Immature natural killer cell (primary cell): ENCODE measurements at places on chromosomes 12 and 14.

GRCh38 chr12:102920271-102920670, 3.2 kb upstream of the PAH start:
- no peak for DNase-seq

DNA sequence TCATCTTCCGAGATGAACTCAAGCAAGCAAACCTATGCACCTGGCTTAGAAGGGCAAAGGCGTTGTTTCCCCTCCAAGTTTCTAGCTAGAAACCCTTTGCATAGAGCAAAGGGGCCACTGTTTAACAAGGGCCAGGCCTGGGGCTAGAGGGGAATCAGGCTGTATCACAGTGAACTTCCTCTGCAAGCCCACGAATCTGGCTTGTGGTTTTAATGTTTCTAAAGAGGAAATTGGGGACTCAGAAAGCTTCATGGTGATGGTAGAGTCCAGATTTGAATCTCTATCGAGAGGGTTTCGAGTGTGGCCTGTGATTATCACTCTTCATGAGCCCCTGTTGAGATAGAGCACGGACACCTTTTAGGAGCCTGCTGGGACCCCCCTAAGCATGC, 189.9 kb downstream of the VRK1 start:
- DNase-seq: no peak

GRCh38 chr14:23468704-23469126, 788 bp upstream of the NGDN start:
- no peak for DNase-seq

- no peak for DNase-seq
Measured at GRCh38 chr12:4292341-4293073, 18.9 kb downstream of the CCND2 start.

DNA sequence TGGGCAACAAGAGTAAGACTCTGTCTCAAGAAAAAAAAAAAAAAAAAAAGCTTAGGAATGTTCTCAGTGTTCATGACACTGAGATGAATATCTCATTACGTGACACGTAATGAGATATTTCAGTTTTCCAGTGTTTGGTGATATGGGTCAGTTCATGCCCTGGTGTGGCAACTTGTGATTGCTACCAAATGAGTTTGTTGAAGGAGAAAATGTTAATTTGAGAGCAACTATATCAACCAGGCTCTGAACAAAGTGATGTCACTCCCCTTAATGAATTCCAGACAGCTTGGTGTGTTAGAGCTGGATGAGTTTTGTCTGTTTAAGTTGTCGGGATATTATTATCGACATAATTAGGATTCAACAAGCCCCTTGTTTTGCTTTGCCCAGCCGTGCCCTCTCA, 211.7 kb downstream of the DPF3 start:
- no peak for DNase-seq

DNA sequence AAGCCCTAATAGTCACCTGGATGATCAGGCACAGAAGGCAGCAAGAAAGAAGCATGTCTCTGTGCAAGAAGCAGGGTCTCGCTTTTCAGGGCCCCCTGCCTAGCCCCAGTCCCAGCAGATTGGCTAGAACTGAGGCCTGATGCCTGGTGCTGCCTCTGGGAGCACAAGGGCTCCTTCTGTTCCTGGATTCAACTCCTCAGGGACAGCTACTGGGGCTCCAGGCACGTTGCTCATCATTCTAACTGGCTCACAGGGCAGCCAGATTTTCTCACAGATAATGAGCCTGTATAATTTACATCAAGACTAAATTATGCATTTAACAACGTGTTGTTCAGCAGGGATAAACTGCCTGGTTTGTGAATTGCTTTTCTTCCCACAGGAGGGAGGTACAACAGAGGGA, 106.5 kb upstream of the PLXNC1 start:
- no peak for DNase-seq

DNA sequence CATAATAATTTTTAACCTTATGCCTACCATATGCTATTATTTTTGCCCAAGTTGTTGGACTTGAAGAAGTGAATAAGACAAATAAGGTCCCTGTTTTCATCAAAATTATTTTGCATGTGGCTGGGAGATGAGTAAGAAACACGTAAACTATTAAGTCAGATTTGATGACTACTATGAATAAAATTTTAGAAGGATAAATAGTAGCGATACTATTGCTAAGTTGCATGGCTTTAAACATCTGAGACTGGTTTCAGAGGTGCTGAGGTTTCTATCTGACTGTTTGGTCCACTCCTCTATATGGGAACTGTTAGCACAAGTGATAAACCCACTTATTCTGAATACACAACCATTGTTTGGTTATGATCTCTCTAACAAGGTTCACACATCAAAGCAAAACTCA, 674.3 kb upstream of the MDGA2 start:
- DNase-seq: no peak

- DNase-seq: no peak
Measured at GRCh38 chr14:92609955-92610354, 96.4 kb downstream of the RIN3 start.

DNA sequence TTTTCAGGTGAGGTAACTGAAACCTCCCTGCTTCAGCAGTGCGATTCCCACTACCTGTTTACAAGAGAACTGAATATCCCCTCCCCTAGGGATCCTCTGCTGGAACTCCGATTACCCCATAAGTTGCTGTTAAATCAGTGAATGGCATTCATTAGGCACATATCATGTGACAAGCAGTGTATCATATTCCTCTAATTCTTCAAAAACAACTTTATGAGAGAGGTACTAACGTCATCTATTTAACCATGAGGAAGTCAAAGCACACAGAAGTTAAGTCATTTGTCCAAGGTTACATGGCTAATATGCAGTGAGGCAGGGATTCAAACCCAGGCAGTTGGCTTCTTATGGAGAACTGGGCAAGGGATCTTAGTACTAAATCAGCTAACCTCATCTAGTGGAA, 43.9 kb upstream of the PCED1B start:
- DNase-seq: no peak

GRCh38 chr14:94598816-94599655, 13.2 kb upstream of the SERPINA3 start:
- DNase-seq: no peak

DNA sequence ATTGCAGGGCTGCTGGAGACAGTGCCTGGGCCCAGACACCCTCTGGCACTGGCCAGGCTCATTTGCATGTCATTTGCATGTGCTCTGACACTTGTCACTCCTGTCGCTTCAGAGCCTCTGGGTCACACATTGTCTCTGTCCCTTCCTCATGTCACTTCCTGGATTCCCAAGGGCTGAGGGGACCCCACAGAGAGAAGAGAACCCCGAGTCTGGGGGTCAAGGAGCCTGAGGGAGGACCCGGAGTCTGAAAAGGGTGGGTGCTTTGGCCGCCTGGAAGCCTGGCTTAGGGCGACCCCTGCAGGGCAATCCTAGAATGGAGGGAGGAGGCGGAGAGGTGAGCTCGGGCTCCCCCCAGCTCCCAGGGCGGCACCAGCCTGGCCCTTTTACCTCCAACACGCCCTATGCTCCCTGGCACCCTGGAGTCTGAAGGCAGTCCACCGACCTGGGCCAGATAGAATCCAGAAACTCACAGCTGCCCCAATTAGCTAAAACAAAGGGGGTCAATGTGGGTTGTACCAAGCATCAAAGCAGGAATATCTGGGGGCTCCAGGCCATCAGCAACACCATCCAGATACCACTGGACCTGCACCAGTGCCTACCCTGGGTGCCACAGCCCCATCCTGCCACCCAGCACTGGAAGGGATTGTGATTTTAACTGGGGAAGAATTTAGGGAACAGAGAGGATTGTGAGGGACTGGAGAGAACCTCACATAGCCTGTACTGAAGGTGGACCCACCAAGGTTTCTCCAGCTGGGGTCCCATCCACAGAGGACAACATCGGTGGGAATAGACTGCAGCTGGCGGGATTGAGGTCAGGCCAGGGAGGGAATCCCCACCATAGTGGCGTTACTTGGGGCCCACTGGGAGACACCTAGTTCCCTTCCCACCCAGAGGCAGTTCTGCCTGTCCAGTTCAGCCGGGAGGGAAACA, 21.8 kb upstream of the KRT78 start:
- peak; percentile 68 for DNase-seq

DNA sequence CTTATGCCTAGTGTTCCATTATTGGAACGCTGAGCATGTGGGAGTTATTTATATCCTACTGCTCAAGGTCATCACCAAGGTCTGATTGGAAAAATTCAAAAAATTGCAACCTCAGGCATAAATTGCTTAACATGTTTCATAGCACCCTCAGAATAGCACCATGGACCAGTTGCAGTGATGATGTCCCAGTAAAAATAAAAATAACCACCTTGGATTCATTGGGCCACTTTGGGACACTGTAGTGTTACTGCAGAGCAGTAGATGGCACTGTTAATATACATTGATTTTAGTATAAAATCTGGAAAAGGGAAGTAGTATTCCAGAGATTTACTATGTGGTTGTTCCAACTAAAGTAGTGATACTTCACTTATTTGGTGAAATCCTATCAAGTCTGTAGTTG, 31.0 kb upstream of the PTCSC3 start:
- DNase-seq: no peak
